Vagina (tissue), 2 donors: ENCODE measurements at places on chromosomes 2 and 18. TPM values are rescaled to one million over a fixed set of nuclear protein-coding genes. Genes with fewer than 3 reads are reported as not detected.

Gene ANKRD30B
- total RNA-seq: not detected

DNA sequence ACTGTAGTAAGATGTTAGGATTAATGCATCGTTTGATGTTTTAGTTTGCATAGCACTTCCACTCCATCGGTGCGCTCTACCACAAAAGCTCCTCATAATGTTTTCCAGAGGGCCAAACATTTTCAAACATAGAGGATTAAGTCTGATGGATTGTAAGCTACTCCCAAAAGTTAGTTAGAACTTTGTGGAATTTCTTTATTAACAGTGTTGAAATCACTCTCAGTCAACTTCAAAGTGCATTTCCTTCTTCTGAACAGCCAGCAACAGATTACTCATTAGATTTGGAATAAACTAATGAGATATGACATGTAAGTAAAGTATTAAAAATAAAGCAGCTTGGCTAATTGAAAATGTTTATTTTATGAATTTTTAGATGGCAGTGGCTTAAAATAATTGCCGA, 30.1 kb upstream of the CTAGE1 start:
- no peak for DNase-seq

Gene DNAJC5G
- 1.5 TPM for total RNA-seq

Gene VIL1
- not detected for total RNA-seq

- no peak for DNase-seq
Measured at GRCh38 chr2:196808083-196808665, 981 bp downstream of the C2orf66 start.

Gene PXDN
- 33.6 TPM for total RNA-seq

Gene APLF
- total RNA-seq: 18.7 TPM

DNA sequence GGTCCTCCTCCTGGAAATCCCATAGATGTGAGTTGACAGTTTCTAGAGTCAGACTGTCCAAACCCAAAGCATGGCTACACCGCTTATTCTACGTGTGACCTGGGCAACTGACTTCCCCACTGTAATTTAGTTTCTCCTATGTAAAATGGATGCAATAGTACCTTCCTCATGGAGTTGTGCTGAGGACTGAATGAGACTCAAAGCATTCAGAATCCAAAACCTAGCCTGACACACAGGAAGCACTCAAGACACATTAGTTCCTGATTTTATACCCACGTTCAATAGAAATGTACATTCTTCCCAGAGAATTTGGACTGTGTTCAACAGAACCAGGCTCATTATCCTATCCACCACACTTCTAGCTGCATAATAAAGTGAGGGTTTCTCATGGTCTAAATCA, 88.8 kb downstream of the STK39 start:
- no peak for DNase-seq

GRCh38 chr18:53935803-53936202, 288.7 kb downstream of the MBD2 start:
- DNase-seq: no peak

Gene SLC8A1
- total RNA-seq: 40.8 TPM

DNA sequence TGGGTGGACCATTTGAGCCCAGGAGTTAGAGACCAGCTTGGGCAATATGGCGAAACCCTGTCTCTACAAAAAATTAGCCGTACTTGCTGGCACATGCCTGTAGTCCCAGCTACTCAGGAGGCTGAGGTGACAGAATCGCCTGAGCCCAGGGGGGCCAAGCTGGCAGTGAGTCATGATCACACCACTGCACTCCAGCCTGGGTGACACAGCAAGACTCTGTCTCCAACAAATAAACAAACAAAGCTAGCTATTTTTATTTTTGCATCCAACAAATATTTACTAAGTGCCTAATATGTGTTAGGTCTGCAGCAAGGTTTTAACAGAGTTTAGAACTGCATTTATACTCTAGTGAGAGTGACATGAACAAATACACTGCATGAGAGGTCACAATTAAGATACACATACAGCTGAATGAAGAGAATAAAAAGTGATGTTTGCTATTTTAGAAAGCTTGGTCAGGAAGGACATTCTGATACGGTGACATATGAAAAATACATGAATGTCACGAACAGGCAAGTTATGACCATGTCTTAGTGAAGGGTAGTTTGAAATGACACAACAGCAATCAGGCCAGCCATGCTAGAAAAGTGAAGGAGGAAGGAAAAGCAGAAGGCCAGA, 83.2 kb upstream of the FRZB start:
- DNase-seq: no peak

Gene RAX
- not detected for total RNA-seq

Gene LDLRAD4
- 24.3 TPM for total RNA-seq

- DNase-seq: no peak
Measured at GRCh38 chr18:8623549-8624106, 14.4 kb downstream of the RAB12 start.

DNA sequence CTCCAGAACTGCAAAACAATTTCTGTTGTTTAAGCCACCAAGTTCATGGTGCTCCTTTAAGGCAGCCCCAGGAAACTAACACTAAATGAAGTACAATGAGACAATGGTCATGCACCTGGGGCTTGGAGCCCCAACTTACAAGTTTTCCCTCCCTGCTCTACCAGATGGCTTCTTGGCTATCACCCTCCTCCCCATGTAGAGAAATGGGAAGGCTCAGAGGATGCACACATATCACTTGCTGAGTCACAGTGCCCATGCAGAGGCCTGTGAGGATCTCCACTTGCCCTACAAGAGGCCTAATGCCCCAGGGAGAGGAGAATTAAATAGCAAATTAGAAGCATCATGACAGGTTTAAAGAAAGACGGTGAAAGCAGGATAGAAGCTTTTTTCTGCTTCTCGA, 270.9 kb downstream of the TTC32 start:
- DNase-seq: peak; percentile 62

Gene ST8SIA3
- total RNA-seq: 0.25 TPM

DNA sequence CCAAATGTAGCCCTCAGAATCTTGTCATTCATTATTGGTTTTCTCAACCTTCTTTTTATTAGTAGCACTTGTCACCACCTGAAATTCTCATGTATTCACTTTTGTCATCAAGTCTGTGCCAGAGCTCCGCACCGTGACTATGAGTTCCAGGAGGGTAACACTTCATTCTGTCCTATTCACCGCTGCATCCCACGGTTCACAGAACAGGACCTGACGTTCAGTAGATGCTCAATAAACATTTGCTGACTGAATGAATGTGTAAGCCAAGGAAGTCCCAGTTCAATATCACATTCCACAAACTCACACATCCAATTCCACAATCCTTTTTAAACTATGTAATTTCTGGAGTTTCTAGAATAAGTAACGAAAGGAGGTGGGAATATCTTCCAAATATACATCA, 65.5 kb downstream of the MOGAT1 start:
- no peak for DNase-seq

DNA sequence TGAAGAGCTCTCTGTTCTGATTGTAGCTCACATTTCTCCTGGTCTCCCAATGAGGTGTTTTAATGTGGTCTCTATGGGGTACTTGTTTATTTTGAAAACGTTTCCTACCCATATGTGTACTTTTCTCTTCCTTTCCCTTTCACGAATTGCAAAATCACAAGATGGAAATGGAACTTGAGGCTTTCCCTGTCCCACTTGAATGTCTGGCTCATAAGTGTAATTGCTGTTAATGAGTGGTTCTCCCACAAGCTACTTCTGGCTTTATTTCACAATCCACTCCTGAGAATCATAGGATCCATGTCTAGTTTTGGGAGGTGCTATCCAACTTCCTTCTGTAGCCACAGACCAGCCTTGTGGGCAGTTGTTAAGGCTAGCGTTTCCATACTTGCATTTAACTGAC, 81.1 kb upstream of the CAVIN2 start:
- DNase-seq: no peak

DNA sequence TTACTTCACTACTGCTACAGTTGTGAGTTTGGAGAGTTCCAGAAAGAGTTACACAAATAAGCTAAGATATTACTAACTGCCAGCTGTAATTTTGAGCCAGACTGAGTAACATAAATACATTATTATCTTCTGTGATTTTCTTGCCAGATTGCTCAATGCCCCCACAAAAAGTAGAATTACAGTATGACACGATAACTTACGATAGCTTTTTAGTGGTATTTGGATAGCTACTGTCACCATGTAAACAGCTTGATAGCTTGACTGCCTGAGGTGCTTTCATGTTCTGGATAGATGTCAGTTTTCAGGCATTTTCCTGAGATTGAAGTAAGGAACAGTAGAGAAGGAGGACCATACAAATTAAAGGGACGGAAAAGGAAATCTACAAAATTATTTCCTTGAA, 533.3 kb downstream of the SOCS6 start:
- no peak for DNase-seq

GRCh38 chr2:14602309-14602708, 30.2 kb upstream of the LRATD1 start:
- no peak for DNase-seq

DNA sequence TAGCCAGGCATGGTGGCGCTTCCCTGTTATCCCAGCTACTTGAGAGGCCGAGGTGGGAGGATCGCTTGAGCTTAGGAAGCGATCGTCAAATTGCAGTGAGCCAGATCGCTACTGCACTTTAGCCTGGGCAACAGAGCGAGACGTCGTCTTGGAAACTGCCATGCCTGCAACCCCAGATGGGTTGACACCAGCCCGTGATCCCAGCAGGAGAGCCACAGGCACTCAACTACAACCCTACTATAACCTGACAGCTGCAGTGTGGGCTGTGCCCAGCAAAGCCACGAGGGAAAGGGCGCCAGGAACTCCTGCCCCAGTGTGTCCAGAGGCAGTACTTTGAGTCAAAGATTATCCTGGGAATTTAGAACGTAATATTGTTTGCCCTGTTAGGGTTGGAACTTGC, 85.6 kb downstream of the SS18 start:
- DNase-seq: no peak

DNA sequence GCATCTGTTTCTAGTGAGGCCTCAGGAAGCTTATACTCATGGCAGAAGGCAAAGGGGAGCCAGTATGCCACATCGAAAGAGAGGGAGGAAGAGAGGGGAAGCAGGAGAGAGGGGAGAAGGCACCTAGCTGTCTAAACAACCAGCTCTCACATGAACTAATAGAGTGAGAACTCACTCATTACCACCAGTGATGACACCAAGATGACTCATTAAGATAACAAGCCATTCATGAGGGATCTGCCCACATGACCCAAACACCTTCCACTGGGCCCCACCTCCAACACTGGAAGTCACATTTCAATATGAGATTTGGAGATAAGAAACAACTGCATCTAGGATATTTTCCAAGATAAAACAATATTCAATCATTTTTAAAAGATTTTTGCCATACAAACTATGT, 753.9 kb upstream of the ZEB2 start:
- no peak for DNase-seq

DNA sequence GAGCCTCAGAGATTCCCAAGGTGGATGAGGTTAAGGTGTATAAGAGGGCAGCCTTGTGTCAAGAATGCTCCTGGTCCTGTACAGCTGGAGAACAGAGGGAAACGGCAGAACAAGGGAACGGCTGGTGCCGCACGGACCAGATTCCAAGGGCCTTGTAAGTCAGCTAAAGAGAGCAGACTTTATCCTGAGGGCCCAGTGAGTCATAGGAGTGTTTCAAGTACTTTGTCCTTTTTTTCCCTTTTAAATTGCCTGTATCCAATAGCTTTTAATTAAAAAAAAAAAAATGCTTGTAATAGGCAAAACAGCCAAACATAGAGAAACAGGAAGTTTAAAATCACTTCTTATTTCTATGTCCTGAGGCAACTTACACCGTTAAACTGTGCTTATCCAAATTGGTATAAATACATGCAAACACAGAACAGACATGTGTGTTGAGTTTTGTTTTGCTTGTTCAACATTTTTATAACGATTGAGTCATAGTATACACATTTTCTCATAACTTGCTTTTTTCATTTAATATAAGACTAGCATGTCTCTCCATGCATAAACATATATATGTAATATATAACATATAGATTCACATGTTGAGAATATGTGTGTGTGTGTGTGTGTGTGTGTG, 42.1 kb upstream of the EVA1A start:
- no peak for DNase-seq

GRCh38 chr18:32724071-32724749, 48.6 kb downstream of the KLHL14 start:
- no peak for DNase-seq

DNA sequence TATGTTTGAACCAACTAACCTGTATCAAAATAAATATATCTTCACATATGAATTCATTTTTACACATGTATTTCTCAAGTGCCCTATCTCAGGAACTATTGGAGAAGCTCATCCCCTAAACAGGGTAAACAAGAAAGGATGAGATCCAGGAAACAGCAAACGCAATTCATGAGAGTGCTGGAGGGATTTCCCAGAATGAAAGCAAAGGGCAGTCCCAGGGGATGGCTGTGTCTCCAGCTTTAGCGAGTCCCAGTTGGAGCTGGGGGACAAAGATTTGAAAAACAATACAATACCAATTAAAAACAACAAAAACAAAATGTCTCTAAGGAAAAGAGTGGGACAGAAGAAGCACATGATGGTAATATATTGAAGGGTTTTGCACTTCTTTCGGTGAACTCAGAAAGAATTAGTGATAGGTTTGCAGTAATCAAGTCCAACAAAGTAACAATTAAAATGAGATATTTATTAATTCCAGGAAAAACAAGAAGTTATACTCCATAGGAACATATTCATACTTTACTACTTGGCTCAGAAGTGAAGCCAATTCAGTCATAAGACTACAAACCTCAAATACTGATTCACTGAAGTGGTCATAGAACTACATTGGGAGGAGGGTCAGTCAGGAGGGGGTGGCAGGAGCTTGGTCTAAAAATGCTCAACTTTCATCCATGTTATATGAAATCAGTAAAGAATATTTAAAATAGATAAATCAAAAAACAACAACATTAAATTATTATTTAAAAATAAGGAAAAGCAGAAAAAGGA, 73.1 kb upstream of the PDE1A start:
- no peak for DNase-seq

GRCh38 chr2:118431997-118432396, 343.7 kb downstream of the INSIG2 start:
- DNase-seq: no peak

DNA sequence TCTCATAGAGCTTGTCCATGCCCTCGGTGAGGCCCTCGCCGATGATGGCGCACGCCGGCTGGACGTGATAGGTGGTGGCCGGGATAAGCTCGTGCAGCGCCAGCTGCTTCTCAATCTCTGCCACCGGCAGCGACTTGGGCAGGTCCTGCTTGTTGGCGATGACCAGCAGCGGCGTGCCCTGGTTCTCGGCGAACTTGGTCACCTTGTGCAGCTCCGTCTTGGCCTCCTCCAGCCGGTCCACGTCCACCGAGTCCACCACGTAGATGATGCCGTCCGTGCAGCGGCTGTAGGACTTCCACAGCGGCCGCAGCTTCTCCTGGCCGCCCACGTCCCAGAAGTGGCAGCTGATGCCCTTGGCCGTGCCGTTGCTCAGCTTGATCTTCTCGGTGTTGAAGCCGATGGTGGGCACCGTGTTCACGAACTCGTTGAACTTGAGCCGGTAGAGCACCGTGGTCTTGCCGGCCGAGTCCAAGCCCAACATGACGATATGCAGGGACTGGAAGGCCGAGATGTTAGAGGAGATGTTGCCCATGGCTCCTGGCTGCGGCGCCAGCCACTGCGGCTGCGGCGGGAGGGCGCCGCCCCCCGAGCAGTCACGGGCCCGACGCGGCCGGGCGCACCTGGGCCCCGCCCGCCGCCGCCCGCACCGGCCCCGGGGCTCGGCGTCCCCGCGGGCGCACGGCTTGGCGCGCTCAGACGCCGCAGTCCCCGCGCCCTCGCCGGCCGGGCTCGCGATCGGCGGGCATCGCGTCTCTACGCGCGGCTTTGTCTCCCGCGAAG, 636 bp downstream of the ARL4C start:
- DNase-seq: no peak

- no peak for DNase-seq
Measured at GRCh38 chr2:239882331-239882732, 142.8 kb downstream of the NDUFA10 start.
